ENCODE measurements at places on chromosomes 3 and 15.

DNA sequence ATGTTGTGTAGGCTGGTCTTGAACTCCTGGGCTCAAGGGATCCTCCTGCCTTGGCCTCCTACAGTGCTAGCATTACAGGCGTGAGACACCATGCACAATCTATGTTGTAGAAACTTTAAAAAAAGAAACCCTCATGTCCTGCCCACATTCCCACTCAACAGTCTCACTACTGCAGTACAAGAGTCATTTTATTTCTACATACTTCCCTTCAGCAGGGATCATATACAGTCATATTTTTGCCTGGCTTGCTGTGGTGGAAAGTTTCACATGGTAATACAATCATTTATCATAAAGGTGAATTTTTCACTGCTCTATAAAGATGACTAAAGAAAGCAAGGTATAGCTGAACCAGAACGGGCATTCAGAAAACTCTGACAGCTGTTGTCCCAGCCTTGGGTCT, 53.8 kb upstream of the PIK3CB start:
- no peak for DNase-seq

DNA sequence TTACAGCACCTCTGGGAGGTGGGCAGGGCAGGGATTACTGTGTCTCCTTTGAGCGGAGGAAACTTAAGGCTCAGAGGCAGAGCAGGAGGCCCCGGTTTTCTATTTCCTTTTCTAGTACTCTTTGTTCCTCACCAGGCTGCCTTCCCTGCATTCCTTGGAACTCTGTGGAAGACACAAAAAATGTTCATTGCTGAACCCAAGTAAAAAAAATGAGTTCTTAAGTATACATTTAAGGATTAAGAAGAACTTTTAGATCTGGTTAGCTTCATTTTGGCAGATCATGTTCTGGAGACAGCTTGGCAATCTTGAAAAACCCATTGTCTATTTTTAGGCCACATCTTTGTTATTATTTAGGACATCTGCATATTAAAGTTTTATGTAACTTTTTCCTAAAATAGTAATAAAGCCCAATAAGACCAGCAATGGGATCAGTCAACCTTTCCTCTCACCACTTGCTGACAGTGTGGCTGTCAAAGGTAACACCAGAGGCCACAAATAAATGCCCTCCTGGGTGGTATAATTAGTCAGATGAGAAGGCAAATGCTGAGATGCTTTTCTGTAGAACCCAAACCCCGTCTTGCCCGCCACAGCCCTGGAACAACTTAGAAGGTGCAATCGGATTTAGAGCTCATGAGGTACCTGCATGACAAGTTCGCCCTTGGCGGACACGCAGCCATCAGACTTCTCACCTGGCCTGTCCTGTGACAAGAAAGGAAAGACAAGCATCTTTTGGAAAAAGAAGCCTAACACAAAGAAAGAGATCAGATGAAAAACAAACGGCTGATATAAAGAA, 97.2 kb downstream of the DGKG start:
- no peak for DNase-seq

GRCh38 chr3:47000198-47000815, 20.8 kb downstream of the NBEAL2 start:
- no peak for DNase-seq

DNA sequence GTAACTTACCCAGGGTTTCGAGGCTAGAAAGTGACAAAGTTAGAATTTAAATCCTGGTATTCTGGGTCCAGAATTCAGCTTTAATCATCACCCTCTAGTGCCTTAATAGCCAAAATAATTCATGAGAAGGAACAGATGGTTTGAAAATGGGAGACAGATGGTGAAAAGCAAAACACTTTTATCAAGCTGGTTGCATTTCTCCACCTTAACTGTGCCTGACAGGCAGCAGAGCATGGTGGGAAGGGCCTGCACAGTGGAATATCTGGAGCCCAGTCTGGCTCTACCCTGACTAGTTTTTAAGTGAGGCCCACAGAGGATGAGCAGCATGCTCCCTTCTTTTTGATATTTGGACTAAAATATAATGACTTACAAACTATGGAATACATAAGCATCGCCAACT, 35.6 kb upstream of the RASGRP1 start:
- DNase-seq = no peak

DNA sequence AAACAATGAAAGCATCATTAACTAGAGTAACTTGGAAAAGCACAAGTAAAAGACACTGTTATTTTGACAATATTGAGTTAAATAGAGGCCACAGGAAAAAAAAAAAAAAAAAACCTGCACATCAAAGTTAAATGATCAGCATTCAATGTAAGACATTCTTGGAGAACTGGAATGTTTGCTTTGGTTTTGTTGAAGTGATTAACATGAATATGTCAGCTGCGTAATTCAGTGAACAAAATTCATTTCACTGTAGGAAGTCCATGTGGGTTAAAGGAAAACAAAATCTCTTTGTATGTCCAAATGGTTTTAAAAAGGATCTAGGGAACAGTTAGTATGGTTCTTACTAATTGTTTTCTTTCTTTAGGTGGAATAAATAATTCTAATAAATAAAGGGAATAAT, 252.8 kb upstream of the CNTN6 start:
- DNase-seq = no peak
